NCI-H1694 (cell line): ENCODE measurements at places on chromosomes 16 and 17.

GRCh38 chr16:88437367-88437964 lies 15.6 kb upstream of the ZFPM1 start:
- DNase-seq = no peak

- DNase-seq = no peak
Observed at GRCh38 chr16:81265658-81266451, 27.4 kb downstream of the BCO1 start.

- DNase-seq = peak; percentile 43
Observed at GRCh38 chr16:22948603-22949368, 134.8 kb downstream of the HS3ST2 start.

- DNase-seq = no peak
Observed at GRCh38 chr17:39920218-39921210, 2.1 kb upstream of the GSDMB start.

- no peak for DNase-seq
Observed at GRCh38 chr17:65442250-65442649, 119.2 kb downstream of the AXIN2 start.

- no peak for DNase-seq
Observed at GRCh38 chr16:30185683-30186421, 2.5 kb downstream of the CORO1A start.

- no peak for DNase-seq
Observed at GRCh38 chr16:84520725-84521496, 16.5 kb upstream of the MEAK7 start.

DNA sequence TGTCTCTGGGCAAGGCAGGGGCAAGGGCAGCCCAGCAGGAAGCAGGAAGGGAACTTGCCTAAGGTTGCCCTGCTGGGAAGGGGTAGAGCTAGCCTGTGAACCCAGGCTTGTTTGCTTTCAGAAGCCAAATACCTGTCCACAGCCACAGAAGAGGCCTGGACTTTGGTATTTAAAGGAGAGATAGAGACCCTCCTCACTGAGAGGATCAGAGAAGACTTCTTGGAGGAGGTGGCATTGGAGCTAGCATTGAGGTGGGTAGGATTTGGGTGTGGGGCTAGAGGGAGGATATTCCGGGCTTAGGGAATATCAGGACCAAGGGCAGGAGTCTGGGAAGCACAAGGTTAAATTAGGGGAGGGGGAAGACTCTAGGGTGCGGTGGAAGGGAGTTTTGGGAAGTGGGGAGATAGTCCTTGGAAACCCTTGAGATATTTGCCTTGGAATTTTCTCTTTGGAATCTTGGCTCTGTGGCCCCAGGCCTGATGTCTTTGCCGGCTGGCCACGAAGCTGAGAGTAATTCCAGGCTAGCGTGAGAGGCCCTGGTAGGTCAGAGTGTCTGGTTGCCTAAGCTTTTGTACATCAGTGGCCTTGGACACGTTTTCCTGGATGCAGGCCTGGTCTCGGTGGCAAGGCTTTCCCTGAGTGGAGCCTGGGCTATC lies 13.1 kb upstream of the ETV4 start:
- no peak for DNase-seq

DNA sequence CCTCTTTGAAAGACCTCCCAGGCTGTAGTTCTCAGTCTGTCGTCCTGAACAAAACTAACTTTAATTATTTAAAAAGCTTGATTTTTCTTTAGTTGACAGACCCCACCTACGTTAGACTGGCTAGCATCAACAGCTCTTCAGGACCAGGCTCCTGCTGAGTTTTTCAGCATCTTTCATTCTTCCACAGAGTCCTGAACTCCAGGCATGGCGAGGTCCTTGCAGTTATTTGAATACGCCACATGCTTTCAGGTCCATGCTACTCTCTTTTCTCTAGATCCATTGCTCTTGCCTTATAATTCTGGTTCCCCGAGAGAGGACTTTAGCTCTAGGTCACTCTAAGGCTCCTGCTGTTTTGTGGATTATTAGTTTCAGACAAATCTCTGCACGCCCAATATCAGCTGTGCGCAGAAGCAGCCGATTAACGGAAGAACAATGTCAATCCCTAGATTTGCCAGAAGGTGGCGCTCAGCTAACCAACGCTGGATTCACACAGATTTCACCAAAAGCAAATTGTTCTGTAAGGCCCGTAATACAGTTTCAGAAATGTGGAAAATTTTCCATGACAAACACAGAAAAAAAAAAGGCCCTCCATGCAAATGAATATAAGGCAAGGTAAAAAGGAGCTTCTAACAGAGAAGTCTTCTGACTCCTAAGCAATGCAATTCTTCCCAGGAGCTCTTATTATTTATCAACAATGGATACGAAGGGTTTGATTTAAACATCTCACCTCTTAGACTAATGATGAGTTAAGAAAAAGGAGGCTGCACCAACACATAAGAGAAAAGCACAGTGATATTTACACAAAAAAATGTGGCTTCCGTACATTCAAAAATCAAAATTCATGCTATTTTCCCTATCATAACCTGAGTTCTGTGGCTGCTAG lies 33.5 kb upstream of the BCO1 start:
- DNase-seq = peak; percentile 43

DNA sequence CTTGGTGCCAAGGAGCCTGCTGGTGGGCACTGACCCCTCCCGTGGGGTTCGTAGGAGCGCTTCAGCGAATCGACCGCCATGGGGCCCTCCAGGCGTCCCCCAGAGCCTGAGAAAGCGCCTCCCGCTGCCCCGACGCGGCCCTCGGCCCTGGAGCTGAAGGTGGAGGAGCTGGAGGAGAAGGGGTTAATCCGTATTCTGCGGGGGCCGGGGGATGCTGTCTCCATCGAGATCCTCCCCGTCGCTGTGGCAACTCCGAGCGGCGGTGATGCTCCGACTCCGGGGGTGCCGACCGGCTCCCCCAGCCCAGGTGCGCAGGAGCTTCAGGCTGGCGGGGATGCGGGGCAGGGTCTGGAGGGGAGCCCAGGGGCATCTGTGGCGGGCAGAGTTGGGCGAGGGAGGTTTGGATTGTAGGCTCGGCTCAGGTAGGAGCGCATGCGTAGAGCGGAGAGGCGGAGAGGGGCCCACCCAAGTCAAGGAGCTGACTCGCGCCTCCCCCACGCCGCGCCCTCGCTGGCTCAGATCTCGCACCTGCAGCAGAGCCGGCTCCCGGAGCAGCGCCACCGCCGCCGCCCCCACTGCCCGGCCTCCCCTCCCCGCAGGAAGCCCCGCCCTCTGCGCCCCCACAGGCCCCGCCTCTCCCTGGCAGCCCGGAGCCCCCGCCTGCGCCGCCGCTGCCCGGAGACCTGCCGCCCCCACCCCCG lies 19.8 kb downstream of the FMNL1 start:
- DNase-seq = no peak

- no peak for DNase-seq
Observed at GRCh38 chr16:12323007-12323758, 346.6 kb downstream of the SNX29 start.

DNA sequence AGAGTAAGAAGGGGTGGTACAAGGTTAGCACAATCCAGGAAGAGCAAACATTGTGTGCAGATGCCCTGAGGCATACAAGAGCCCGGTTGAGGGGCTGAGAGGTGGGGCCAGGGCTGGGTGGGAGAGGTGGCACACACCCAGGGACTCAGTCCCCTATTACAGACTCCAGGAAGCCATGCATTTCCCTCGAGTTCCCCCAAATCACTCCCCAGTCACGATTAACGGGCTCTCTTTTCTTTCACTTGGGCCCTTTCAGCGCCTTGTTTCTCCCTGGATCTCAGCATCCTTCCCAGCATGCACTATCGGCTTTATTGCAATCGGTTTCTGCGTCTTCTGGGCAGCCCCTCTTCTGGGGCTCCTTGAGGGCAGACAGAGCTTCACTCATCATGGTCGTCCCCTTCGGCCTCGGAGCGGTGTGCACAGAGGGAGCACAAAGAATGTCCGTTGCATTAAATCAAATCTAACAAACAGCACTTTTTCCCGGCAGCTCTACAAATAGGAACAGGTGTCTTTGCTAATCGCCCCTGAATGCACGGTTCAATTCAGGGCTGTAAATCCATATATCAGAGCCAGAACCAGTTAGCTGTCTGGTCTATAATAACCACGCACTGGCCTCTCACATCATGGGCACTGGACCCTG lies 184.6 kb upstream of the HSBP1 start:
- no peak for DNase-seq

DNA sequence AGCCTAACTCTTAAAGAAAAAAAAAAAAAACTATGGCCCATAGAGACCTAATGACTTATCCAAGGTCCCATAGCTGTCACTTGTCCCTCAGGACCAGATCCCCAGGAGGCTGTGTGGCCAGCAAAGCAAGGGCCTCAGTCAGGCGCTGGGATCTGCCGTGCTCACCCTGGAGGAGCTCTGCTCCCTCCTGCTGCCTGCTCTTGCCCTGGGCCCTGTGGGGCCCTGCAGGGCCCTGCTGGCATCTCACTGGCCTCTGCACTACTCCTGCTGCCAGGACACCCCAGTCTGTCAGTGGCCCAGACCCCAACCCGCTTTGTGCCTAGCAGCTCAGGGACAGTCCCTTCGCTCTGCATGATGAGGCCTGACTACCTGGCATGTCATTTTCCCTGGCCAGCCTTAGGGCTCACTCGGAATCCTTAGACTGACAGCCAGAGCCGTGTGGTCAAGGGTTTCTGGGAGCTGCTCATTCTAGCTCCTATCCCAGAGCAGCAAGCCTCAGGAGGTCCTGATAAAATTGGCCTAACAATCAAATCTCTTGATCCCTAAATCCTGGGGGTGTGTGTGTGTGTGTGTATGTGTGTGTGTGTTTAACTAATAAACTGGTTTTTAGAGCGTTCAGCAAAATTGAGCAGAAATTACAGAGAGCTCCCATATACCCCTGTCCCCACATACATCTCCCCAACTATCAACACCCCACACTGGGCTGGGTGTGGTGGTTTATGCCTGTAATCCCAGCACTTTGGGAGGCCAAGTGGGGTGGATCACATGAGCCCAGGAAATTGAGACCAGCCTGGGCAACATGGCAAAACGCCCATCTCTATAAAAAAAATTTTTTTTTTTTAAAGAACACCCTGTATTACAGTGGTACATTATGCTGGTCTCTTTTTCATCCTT lies 21.7 kb downstream of the KATNIP start:
- no peak for DNase-seq

DNA sequence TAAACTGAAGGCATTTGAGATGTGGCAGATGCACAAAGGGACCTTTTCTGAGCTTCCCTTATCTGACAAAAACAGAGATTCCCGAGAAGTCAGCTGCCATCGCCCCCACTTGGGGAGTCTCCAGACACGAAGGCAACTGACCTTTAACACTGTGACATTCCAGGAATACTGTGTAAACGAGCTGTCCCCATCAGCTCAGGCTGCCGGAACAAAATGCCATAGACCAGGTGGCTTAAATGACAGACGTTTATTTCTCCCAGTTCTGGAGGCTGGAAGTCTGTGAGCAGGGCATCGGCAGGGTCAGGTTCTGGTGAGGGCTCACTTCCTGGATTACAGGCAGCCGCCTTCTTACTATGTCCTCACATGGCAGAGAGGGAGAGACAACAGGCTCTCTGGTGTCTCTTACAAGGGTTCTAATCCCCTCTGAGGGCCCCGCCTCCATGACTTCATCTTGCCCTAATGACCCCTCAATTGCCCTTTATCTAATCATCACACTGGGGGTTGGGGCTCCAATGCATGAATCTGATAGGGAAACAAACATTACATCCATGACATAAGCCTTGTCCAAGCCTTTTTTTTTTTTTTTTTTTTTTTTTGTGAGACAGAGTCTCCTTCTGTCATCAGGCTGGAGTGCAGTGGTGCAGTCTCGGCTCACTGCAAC lies 178.5 kb upstream of the RPL38 start:
- DNase-seq = no peak

- no peak for DNase-seq
Observed at GRCh38 chr16:66360624-66361324, 5.7 kb upstream of the CDH5 start.

DNA sequence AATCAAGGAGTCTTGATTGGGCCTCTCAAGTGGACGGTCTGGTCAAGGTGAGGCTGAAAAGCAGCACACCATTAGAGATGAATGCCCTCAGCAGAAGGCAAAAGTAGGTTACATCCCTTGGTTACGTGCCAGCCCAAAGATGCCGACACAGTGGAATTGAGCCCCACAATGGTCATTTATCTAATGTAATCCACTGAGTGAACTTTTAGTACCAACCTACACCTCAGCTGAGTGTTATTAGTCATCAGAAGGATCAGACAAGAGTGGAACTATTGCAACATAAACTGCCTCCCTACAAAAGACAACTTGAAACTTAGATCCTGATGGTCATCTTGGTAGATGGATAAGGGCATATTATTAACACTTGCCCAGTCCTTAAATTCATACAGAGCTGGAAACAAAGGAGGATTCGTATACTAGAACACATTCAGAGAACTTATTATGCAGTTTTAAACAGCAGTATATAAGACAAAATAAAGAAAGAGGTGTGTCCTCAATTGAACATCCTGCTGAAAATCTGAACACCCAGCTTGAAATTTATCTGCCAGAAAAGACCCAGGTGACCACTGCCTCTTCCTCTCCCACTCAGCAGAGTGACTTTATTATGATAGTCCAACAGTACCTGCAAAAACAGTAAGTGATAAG lies 2.8 kb downstream of the DCUN1D3 start:
- DNase-seq = no peak

DNA sequence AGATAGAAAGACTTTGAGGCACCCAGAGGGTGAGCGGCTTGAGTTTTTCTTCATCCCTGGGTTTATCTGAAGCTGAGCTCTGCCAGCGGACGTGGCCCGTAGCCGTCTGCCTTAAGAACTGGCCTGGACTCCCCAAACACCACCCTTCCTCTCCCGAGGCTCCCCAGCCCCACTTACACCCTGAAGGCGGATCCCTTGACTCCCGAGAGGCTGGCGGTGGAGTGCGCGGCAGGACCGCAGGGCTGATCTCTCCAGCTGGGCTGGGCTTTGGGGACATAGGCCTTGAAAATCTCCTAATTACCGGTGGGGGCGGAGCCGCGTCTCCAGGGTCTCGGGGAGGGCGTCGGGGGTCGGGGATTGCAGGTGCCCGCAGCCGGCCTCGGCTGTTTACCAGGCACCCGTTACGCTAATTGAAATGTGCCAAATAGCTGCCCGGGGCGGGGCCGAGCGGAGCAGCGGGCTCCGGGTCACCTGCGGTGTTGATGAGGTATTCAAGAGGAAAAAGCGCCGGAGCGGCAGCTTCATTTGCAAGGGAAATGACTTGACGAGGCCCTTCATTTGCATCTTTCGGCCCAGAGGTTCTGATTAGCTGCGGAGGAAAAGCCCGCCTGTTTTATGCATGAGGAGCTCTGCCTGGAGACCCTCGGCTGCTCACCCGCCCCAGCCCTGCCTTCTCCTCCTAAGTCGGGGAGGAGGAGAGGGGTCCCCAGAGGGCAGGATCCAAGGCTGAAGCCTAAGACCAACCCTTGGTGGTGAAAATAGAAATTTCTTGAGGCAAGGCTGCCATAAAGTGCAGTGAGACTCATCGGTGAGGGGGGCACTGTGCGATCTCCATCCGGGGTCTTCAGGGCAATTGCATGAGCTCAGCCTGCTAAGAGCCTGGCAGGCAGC lies 100.7 kb downstream of the MGAT5B start:
- peak; percentile 86 for DNase-seq
